Activated gamma-delta T cell treated with anti-CD3 and anti-CD28 coated beads, Interleukin-2, amount 50 U/mL, for 16 hours (primary cell): ENCODE measurements at places on chromosomes 7 and 10.

DNA sequence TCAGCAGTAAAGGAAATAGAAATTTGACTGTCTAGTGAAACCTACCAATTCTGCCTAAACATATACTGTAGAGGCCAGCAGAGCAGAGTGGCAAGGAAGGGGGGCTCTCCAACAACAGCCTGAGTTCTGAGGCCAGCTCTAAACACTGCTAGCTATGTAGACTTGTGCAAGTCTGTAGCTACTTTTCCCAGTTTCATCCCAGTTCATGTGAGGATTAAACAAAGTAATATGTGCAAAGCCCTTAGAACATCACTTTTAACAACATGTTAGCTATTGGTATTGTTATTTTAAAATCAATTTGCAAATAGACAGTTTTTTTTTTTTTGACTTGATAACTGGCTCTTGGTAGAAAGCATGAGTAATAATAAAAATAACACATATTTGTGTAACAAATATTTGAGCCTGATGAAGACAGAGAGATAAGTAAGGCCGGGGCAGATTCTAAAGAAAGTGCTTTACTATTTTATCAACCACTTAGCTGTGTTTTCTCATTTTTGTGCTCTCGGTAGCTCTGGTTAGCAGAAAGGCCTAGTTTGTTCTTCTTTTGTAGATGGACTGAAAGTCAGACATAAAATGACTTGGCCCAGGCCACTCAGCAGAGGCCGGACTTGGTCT is 9.3 kb downstream of the CHST12 start:
- no peak for DNase-seq

DNA sequence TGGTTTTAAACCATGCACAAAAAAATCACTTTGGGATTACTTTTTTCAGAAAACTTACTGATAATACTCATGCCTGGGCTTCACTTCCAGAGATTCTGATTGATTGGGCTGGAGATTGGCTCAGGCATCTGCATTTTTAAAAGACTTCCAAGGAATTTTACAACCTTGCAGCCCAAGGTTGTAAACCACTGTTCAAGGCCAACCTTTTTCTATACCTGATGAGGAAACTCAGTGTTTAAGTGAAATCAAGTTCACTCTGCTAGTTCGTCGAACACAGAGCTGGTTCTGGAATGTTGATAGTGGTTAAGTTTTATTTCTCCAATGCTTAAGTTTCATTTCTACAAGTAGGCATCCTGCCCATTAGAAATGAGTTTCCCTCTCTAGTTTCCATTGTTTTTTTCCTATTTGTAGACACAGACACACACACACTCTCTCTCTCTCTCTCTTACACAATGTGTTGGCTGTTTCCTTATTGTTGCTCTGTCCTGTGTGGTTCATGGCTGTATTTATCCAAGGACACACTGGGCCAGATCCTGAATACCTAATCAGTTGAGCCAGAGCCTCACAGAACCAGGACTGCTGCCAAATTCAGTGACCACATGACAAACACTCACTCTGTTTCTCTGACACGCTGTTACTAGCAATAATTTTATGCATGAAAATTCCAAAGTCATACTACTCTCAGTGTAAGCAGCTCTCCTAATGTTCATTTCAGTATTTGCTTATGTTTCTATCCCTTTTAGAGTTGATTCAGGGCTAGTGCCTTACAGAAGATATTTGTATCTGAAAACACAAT is 3.7 kb upstream of the IFIT1B start:
- DNase-seq = no peak

DNA sequence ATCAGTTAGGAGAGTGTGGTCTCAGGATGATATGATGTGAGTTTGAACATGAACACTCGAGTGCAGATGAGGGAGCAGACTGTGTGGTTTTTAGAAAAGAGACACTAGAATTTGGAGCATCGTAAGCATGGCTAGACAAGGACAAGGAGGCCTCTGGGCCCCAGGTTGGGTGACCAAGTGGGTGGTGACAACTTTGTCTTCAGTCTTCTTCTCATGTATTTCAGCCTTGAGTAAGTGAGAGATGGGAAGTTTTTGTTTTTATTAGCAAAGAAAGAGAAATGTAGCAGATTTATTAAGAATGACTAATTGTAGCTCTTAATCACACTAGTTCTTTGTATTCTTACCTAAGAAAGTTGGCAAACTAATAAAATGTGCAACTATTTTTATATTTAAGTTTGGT is 16.3 kb downstream of the TES start:
- no peak for DNase-seq

DNA sequence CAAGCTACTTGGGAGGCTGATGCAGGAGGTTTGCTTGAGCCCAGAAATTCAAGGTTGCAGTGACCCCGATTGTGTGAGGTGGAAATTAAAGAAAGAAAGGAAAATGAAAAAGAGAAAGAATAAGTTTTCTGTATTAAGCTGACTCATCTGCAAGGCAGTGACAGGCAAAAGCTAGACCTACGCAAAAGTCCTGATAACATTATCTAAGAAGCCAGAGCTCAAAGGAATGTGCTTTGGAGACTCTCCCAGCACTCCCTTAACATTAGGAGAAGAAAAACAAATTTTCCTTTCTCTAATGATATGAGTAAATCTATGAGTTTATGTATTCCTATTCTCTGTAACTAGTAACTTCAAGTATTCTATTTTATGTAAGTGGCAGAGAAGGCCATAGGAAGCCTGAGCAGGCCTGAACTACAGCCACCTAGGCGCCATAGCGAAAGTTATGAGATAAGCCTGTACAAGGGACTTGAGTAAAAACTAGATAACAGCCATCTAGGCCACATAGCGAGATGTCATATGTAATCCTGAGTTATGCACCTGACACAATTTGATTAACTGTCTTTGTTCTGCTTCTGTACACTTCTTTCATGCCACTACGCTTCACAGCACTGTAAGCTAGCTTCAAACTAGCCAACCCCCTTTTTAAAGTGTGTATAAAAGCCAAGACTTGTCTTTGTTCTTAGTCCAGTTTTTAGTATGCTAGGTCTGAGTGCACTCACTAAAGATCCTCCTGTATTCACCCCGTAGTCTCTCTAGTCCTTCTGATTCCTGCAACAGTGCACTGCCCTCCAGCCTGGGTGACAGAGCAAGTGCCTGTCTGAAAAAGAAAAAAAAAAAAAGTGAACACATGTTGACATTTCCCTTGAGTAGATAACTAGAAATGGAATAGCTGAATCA is 9.4 kb upstream of the ZWINT start:
- DNase-seq = no peak

DNA sequence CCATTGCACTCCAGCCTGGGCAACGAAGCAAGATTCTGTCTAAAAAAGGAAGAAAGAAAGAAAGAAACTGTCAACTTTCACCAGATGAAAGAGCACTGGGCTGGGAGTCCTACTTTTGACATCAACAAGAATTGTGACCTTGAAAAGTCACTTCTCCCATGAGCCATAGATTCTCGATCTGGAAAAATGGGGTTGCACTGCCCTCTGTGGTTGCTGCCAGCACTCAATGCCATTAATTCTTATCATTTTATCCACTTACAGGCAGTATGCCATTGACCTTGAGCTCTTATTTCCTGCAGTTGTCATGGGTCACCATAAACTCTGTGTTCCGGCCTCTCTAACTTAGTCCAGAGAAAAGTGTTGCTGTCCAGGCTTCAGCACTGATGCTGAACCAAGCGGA is 137.2 kb downstream of the NOC3L start:
- no peak for DNase-seq

DNA sequence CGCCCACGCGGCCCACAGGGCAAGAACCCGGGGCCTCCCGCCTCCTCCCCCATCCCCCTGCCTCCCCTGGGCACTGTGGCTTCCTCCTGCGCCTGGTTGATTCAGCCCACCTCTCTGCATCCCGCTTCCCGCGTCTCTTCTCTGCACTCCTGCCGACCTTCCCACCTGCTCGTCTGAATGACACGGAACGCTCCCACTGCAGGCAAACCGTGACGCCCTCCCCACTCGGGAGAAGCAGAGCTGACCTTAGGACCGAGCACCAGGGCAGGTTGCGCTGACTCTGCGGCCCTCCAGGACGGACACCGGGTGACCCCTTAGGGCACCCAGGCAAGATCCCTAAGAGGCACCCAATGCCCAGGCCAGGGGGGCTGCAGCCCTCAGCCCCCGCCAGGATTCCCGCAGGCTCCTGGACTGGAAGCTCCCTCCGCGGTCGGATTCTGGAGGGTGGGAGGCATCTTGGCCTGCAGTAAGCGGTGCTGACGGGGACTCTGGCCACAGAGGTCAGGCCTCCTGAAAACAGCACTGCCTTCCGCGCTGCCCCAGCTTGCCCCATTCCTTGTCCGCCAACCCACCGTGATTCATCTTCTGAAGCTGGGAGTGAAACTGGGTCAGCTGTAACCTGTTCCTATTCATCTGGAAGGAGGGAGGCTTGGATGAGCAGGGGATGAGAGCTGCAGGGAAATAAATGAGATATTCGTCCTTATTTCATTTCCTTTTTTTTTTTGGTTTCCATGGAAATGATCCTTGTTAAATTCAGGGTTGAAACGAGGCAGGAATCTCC is 990 bp downstream of the CALML3 start:
- DNase-seq = no peak

- no peak for DNase-seq
These were observed 44.8 kb upstream of the HSPA12A start for GRCh38 chr10:116787053-116787659.

DNA sequence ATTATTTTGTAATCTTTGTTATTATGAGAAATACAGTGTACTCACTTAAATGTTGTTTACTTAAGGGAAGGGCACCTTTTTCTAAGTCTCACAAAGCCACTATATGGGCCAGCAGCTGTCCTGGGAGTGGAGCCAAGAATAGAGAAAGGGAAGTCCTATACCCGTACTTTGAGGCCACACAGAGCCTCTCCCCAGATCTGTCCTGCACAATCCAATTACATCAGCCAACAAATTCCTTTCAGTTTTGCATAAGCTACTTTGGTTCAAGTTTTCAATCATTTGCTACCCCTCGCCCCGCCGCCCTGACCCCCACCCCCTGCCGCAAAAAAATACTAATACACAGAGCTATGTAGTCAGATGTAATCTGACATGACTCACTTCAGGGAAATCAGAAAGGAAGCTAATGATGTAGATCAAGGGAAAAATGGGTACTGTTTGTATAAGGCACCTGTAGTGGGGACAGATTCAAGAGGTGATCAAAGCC is 297.4 kb upstream of the NEBL start:
- DNase-seq = no peak

- DNase-seq = no peak
These were observed 53.6 kb downstream of the KMT2C start for GRCh38 chr7:152382244-152382643.

DNA sequence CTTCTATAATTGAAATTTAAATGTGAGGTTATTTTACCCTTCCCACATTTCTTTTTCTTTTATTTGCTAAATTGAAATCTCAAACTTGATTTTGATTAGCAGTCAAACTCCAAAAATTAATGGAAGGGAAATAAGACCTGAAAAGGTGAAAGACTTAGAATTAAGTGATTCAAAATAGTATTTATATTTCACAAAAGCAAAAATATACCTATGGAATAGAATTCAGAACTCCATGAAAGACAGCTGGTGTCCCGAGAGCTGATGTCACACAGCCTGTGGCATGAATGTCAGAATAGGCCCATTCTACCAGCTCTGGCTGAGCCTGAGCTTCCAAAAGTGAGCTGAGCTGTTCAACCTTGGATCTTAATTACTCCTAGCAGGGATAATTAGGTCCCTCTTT is at the start of gene FAM24A:
Gene FAM24A, plus strand, starts transcription at position 301 of the 400 bp plus-strand sequence. CDS start 1,025 bp downstream, outside the sequence.
- no peak for DNase-seq

- no peak for DNase-seq
These were observed 40.7 kb downstream of the GPRIN2 start for GRCh38 chr10:46515793-46516192.

DNA sequence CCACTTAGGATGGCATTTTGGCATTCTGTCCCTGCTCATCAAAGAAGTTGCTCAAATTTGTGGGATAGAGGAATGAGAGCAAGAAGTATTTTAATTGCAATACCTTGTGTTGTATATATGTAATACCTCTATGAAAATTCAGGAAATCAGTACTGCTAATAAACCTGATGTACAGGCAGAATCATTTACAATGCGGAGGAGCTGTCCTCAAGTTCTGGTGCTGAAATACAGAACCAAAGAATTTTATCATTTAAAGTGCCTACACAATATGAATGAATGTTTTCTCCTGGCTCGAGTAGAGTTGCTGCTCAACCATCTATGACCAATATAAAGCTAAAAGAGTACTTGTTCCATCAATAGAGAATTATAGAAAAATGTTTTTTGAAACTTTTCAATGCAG is 305.8 kb downstream of the PLXNA4 start:
- DNase-seq = no peak
